T-cell (primary cell): ENCODE measurements at places on chromosomes 11 and 22.

DNA sequence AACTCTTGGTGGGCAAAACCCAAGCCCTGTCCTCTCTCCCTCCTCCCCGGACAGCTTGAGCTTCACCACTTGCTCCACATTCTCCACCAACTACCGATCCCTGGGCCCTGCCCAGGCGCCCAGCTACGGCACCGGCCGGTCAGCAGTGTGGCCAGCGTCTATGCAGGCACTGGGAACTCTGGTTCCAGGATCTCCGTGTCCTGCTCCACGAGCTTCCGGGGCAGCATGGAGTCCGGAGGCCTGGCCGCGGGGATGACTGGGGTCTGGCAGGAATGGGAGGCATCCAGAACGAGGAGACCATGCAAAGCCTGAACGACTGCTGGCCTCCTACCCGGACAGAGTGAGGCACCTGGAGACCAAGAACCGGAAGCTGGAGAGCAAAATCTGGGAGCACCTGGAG lies 68.9 kb upstream of the RTL6 start:
- DNase-seq, result no peak

- DNase-seq, result no peak
These were observed 887.2 kb downstream of the BRD1 start for GRCh38 chr22:48940266-48941032.

GRCh38 chr22:42365111-42365865 lies 66.9 kb downstream of the NFAM1 start:
- DNase-seq, result no peak

GRCh38 chr11:70637186-70637800 lies 239.0 kb downstream of the CTTN start:
- DNase-seq, result no peak

- no peak for DNase-seq
These were observed 91.3 kb upstream of the ANO1 start for GRCh38 chr11:69986830-69987229.

- no peak for DNase-seq
These were observed 101.4 kb downstream of the FDX1 start for GRCh38 chr11:110530900-110531741.

- no peak for DNase-seq
These were observed 23.6 kb downstream of the TSKU start for GRCh38 chr11:76806608-76807205.

DNA sequence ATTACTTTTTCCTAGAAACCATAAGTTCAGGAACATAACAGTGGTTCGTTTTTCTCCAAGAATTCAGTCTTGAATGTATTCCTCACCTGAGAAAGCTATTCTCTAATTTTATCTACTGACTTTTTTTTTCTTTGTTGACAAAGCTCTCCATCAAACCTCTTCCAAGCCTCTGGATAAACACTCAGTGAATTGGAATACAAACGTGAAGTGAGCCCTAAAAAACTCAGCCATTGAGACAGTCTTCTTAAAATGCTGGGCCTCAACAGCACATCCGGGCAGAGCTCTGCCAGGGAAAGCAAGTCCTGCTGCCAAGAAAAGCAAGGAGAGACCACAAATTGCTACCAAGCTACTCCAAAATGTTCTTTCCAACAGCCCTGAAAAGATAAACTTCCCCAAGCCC lies 7.7 kb upstream of the SLC1A2 start:
- DNase-seq, result no peak
